ENCODE measurements at places on chromosomes 2 and 18. TPM values are rescaled to one million over a fixed set of nuclear protein-coding genes. Genes with fewer than 3 reads are reported as not detected.

The DYSF gene
- 1.4 TPM for total RNA-seq

The EPAS1 gene
- 7.5 TPM for total RNA-seq

The CHRND gene
- total RNA-seq: not detected

The MARCHF4 gene
- 0.09 TPM for total RNA-seq

The NEMP2 gene
- 18.9 TPM for total RNA-seq

The ABCG5 gene
- total RNA-seq: not detected

The CD226 gene
- 0.84 TPM for total RNA-seq

The OTOS gene
- total RNA-seq: not detected

The WDR12 gene
- 54.4 TPM for total RNA-seq

The CDH20 gene
- total RNA-seq: 0.89 TPM

The TCF7L1 gene
- 48.3 TPM for total RNA-seq

The SLC25A52 gene
- total RNA-seq: not detected

The DPYSL5 gene
- total RNA-seq: 2.8 TPM

The COL3A1 gene
- total RNA-seq: 7,584 TPM

The BOLL gene
- not detected for total RNA-seq

The TRAPPC12 gene
- total RNA-seq: 134 TPM

The LOXHD1 gene
- total RNA-seq: 0.14 TPM

The RIT2 gene
- total RNA-seq: not detected

The GRP gene
- total RNA-seq: not detected

The UGT1A6 gene
- total RNA-seq: not detected

The UCN gene
- total RNA-seq: 3.1 TPM

The CWC22 gene
- total RNA-seq: 22.8 TPM

The SNTG2 gene
- not detected for total RNA-seq

The ICA1L gene
- 13.4 TPM for total RNA-seq

The SLC4A5 gene
- 9.3 TPM for total RNA-seq

The CCDC121 gene
- total RNA-seq: 5.2 TPM

The SLC9A2 gene
- total RNA-seq: not detected

The TCF23 gene
- 0.04 TPM for total RNA-seq

The VSNL1 gene
- 0.61 TPM for total RNA-seq

The EFHD1 gene
- total RNA-seq: 5.4 TPM

The RESP18 gene
- total RNA-seq: not detected

The SLC5A7 gene
- not detected for total RNA-seq

The TTC27 gene
- 18.4 TPM for total RNA-seq

The TPO gene
- not detected for total RNA-seq

The CFAP65 gene
- total RNA-seq: not detected

The MBOAT2 gene
- 54.2 TPM for total RNA-seq

The ALKAL2 gene
- 1.4 TPM for total RNA-seq

The CD302 gene
- total RNA-seq: 3.1 TPM

The CNRIP1 gene
- total RNA-seq: 5.2 TPM

The PLEKHH2 gene
- 12.0 TPM for total RNA-seq

The CHRNG gene
- total RNA-seq: not detected

The FMNL2 gene
- total RNA-seq: 50.2 TPM

The SRSF7 gene
- total RNA-seq: 189 TPM

The KCTD1 gene
- total RNA-seq: 38.5 TPM

The NYAP2 gene
- total RNA-seq: not detected

The PJVK gene
- 12.2 TPM for total RNA-seq

The TWIST2 gene
- 18.6 TPM for total RNA-seq

The TFCP2L1 gene
- total RNA-seq: 0.16 TPM

The KIAA2012 gene
- total RNA-seq: 0.24 TPM

The SLC30A3 gene
- total RNA-seq: 3.1 TPM

The COL5A2 gene
- total RNA-seq: 438 TPM

The G6PC2 gene
- not detected for total RNA-seq

The MEX3C gene
- total RNA-seq: 88.9 TPM

The PSMA8 gene
- total RNA-seq: not detected

The GAREM1 gene
- total RNA-seq: 9.5 TPM

The UGT1A5 gene
- total RNA-seq: not detected

The POTEC gene
- total RNA-seq: not detected

The PPIG gene
- 63.6 TPM for total RNA-seq
